ENCODE measurements at places on chromosomes 12 and 14.

DNA sequence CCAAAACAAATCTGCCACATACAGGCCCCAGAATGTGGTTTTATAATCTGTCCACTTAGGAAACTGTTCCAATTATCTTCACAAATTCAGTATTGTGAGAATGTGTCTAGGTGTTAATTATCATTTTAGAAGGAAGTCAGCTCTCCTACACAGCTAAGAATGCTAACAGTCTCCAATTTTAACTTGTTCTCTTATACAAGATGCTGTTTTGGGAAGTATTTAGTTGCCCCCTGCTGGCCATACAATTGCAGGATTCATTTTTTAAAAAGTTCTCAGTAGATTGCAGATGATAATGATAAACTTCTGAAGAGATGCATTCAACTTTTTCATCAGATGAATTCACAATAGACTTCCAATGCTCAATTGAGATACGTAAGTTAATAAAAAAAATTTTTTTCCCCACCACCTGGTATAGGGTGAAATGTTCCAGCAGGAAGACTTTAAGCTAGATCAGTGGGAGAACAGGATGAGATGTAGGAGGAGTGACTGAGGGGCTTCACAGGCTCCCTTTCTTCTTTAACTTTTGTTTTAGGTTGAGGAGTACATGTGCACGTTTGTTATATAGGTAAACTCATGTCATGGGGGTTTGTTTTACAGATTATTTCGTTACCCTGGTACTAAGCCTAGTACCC, 27.3 kb upstream of the OSBPL8 start:
- no peak for DNase-seq

- DNase-seq, result no peak
These were observed 878.9 kb upstream of the SEL1L start for GRCh38 chr14:82412545-82412944.

- no peak for DNase-seq
These were observed 56.5 kb upstream of the KCNH3 start for GRCh38 chr12:49482095-49483051.

DNA sequence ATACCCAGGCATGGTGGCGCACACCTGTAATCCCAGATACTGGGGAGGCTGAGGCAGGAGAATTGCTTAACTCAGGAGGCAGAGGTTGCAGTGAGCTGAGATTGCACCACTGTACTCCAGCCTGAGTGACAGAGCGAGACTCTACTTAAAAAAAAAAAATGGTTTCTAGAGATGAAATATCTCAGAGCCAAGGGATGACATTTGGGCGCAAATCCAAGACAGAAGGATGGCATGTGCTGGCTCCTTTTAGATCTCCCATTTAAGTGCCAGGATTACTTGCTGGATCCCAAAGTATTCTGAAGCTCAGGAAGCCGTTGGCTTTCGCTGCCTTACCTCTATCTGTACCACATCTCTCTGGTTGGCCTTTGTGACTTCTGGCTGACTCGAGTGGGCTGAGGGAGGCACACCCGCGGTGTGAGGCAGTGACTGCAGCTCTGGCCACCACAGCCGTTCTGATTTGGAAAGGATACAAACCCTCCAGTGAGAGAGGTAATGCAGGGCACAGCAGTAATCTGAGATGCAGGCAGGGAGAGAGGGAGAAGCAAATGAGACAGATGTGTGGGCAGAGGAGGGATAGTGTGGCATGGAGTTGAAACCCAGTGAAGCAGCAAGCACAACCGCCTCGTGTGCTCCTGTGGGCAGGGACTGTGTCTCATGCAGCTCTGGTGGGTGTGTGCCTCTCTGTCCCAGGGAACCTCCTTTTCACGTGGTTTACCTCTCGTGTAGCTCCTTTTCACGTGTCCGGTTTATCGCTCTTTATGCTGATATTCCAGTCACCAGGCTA, 4.9 kb downstream of the B4GALNT3 start:
- DNase-seq, result no peak

- DNase-seq, result no peak
These were observed 1052.9 kb downstream of the TMTC2 start for GRCh38 chr12:83739607-83740006.

DNA sequence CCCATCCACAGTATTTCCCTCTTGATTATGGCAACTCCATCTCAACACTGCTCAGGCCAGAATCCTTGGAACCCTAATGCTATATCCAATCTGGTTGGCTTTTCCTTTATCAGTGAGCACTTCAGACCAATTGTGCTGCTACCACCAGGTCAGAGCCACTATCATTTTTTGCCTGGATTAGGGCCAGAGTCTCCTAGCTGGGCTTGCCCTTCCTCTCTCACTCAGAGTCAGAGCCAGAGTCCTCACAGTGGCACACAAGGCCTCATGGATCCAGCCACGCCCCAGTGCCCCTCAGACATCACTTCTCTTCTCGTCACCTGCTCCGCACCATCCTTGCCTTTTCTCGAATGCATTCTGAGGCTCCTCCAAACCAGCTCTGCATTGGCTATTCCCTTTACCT, 211.1 kb downstream of the ANO6 start:
- no peak for DNase-seq

DNA sequence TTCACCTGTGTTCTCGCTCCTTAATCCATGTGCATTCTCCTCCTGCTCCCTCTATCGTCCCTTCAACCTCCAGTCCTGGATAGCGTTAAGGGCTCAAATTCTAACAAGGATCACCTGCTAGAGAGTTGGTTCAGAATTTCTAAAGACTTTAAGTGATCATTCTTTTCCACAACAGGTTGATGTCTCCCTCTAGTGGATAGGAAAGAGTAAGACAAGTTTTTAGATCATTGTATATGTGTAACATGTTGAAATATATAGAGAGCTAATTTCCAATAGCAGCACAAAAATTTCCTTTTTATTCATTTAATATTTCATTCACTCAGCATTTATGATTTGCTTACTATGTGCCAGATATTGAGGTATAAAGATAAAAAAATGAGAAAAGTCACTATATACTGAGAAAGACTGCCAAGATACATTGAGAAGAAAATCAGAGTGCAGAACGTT, 9.3 kb upstream of the ESR2 start:
- DNase-seq, result no peak

- no peak for DNase-seq
These were observed 39.7 kb downstream of the KRT80 start for GRCh38 chr12:52151837-52152783.

- DNase-seq, result no peak
These were observed 40.0 kb downstream of the KIF21A start for GRCh38 chr12:39402922-39403321.

DNA sequence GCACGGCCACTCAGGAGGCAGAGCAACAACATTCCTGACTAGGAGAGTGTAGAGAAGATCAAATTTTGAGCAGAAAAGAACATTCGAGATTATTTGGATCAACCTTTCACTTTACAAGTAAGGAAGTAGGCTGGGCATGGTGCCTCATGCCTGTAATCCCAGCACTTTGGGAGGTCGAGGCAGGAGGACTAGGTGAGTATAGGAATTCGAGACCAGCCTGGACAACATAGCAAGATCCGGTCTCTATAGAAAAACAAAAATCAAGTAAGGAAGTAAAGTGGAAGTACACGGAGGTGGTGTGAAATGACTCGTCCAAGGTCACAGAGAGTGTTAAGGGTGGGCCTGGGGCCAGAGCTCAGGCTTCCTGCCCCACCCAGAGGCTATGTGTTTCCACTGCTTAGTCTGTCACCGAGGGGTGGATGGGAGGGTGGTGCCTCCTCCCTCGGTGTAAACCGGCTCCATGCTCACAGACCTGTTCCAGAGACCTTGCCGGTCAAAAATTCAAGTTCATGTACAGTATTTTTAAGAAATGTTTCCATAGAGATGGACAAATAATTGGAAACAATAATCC, 51.9 kb downstream of the MAP1LC3B2 start:
- DNase-seq, result no peak

DNA sequence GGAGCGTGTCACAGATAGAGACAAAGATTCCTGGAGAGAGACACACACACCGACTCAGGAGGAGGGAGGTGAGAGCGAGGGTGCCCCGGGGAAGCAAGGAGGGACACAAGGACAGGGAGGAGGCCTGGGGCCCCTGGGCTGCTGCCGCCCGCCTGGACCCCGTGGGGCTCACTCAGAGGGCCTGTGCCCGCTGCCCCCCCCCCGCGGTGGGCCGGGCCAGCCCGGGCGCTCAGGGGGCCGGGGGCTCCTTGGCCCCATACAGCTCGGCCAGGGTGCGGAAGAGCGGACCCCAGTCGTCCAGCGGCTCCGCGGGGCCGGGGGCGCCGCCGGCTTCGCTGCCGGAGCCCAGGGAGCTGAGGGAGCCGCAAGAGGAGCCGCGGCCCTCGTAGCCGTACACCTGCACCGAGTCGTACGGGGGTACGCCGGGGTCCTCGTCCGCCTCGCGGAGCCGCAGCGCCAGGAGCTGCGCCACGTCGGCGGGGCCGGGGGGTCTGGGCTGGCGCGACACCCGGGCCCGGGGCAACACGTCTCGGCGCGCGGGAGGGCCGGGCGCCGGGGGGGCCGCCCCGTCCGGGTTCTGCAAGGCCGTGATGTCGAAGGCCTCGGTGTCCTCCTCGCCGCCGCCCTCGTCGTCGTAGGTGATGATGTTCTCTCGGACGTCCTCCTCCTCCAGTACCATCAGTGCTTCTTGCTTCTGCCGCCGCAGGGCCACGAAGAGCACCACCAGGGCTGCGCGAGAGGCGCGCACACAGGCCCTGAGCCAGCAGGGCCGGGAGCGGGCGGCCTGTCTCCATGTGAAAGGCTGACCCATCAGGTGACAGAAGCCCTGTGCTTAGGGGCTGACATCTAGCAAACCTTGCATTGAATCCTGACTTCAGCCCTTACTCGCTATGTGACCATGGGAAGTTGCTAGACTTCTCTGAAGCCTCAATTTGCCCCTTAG, 6.0 kb downstream of the PSMB11 start:
- no peak for DNase-seq

GRCh38 chr14:62946221-62946620, 99.0 kb downstream of the KCNH5 start:
- DNase-seq, result no peak

- DNase-seq, result no peak
These were observed 150.9 kb upstream of the PLEKHG7 start for GRCh38 chr12:92551853-92552397.

DNA sequence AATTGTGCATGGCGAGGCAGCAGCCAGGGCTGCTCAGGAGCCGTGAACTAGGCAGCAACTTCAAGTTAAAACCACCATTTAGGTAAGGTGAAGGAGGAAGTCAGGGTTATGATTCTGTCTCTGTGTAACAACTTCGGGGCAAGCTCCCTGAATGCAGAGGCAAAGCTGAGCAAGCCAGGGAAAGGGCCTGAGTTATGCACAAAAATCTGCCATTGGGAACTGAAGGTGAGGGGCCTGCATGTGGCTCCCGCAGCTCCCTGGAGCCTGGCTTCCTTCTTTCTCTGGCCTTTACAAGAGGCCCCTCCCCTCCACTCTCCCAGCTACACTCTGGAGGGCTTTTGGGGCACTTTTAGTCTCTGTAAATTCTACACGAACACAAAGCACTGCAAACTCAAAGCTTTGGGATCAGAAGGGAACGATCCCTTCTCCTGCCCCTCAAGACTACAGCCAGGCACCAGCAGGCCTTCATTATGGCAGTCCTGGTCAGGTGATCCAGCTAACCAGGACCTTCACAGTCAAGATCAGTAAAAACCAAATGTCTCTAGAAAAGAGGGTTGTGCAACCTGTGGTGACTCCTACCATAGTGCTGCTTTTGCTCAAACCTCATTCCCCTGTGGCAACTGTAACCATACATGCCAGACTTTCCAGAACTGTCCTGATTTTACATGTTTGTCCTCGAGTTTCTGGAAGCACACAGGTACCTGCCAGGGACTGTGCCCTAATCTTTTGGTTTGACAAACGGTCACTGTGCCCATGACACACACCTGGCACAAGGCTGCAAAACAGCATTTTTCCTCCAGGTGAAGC, 67.2 kb upstream of the PTGR2 start:
- DNase-seq, result no peak

DNA sequence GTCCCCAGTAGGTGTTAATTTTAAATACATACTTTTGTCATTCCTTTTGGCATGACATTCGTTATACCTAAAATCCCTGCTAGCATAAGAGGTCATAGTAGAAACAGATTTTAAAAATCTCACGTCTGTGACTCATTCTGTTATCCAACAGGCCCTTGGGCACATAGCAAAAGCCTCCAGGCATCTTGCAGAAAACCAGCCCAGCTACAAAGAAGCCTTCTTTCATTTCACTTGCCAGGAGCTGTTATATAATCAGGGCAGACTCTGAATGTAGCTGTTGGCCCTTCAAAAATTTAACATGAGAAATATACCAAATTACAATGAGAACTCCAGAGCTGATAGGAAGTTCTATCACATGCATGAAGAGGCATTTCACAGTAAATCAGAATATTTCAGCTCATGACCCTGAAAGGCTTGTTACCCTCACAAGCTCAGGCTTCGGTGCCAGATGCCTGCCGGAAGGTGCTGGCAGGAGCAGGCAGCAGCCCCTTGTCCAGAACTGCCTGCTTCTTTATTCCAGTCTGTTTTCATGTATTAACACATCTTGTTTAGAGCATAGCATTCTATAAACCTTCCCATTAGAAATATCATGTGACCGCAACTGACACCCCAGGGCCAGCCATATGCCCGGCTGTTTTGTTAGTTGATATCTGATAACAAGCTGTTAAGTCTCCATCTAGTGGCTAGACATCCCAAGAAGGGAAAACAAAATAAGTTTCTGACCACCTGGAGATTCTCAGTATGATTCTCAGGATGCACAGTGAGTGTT, 17.8 kb downstream of the E2F7 start:
- DNase-seq, result no peak

GRCh38 chr12:110343114-110343513, 60.4 kb downstream of the ANAPC7 start:
- DNase-seq, result no peak

- DNase-seq, result no peak
These were observed 376.4 kb upstream of the DDHD1 start for GRCh38 chr14:53529519-53529918.

- DNase-seq, result no peak
These were observed 699.7 kb upstream of the TBX3 start for GRCh38 chr12:115383668-115384067.

GRCh38 chr14:39266525-39266870, 32.8 kb downstream of the MIA2 start:
- no peak for DNase-seq

DNA sequence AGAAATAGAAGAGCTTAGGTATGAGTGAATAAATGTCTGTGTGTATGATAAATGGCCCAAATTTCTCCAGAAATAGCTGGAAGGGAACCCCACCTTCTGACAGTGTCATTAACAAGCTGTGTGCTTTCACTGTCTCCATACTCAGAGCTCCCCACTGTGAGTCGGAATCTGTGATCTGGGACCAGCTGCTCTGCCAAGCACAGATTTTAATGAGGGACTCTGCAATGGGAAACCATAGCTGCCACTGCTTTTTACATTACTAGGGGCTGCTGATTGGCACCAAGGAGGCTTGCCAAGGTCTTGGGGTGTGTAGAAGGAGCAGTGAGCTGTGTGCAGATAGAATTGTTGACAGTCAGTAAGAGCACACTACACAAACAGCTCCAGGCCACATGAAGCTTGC, 244.2 kb upstream of the CCDC196 start:
- no peak for DNase-seq

GRCh38 chr12:78157199-78157598, 326.5 kb downstream of the NAV3 start:
- DNase-seq, result no peak

DNA sequence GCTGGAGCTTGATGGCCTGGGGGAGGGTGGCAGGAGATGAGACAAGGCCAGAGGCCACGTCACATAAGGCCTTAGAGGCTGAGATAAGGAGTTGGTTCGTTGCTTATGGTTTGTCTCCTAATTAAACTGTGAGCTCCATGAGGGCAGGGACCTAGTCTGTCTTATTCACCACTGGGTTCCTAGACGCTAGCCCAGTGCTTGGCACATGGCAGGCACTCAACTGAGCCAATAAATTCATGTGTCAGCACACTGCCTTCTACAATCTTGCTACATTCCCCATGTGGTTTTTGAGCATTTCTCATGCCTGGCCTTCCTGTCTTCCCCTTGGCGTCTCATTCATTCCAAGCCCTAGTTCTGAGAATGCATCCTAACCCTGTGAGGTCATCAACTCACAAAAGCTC, 92.5 kb upstream of the MED13L start:
- DNase-seq, result no peak

Measured in left forelimb (tissue), 1 donor.